ENCODE measurements at places on chromosomes 3 and 15. TPM values are rescaled to one million over a fixed set of nuclear protein-coding genes. Genes with fewer than 3 reads are reported as not detected.

The GOLGA6D gene
- 0.55 TPM for total RNA-seq

GRCh38 chr3:197349368-197349767 is 51.0 kb upstream of the DLG1 start:
- DNase-seq = no peak

- DNase-seq = no peak
Observed at GRCh38 chr3:178850450-178851190, 221.0 kb downstream of the ZMAT3 start.

DNA sequence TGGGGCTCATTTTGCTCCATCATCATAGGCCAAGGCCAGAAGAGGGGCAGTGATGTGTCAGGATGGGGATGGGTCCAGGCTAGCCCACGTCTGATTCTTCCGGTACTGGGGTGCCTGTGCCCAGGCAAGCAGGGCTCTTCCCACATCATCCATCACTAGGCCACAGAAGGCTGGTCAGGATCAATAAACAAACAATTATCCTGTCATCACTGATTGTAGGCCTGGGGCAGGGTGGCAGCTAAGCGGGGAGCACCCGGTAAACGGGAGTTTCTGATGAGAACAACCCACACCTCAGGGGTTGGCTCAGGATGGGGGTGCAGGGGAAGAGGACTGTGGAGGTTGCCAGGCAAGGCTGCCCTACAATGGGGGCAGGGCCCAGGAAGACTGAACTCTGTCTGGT is 18.1 kb upstream of the CACNA2D2 start:
- no peak for DNase-seq

DNA sequence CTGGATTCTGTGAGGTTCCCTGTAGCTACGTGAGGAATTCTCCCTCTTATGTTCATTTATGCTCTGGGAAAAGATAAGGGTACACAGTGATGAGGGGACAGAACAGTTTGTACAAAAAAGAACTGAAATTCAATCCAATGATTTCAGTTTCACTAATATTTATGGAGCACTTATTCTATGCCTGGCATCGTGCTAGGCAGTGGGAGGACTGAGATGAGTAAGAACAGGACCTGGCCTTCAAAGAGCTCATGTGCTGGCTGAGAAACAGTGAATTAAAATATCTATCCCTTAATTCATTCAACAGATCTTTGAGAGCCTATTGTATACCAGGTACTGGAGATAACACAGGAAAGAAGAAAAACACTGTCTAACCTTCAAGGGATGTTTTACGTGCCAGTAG is 22.2 kb downstream of the SSR3 start:
- no peak for DNase-seq

GRCh38 chr15:58433597-58434333 is 2.0 kb downstream of the LIPC start:
- DNase-seq = no peak

DNA sequence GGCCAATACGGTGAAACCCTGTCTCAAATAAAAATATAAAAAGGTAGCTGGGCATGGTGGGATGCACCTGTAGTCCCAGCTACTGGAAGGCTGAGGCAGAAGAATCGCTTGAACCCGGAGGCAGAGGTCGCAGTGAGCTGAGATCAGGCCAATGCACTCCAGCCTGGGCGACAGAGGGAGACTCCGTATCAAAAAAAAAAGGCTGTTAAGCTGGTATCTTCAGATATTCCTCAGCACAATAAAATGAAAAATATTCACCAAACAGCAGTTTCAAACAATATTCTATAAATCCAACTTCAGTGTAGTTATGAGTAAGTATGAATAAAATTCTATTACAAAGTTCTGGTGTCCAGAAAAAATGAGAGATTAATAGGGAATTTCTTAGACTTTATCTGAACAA is 14.2 kb downstream of the DENND4A start:
- DNase-seq = no peak

- no peak for DNase-seq
Observed at GRCh38 chr3:121793078-121793477, 41.8 kb downstream of the IQCB1 start.

GRCh38 chr15:60752973-60753720 is 274.2 kb upstream of the ICE2 start:
- no peak for DNase-seq

- no peak for DNase-seq
Observed at GRCh38 chr15:66148187-66148586, 105.4 kb downstream of the MEGF11 start.

DNA sequence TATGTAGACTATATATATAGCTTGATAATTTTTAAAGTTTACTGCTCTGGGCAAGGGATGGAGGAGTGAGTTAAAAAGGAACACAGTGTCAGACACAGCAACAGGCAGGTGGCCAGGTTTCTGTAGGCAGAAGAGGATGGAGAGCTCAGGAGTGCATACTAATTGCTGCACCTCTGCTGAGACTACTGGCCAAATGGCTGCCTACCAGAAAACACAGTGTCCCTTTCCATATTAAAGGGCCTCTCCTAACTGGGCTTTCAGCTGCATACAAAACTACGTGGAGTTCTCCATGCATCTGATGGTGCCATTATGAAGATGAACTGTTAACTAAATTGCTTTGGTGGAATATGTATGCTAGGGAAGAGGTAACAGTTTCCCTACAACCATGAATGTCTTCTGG is 1.8 kb downstream of the ATP13A4 start:
- DNase-seq = no peak

DNA sequence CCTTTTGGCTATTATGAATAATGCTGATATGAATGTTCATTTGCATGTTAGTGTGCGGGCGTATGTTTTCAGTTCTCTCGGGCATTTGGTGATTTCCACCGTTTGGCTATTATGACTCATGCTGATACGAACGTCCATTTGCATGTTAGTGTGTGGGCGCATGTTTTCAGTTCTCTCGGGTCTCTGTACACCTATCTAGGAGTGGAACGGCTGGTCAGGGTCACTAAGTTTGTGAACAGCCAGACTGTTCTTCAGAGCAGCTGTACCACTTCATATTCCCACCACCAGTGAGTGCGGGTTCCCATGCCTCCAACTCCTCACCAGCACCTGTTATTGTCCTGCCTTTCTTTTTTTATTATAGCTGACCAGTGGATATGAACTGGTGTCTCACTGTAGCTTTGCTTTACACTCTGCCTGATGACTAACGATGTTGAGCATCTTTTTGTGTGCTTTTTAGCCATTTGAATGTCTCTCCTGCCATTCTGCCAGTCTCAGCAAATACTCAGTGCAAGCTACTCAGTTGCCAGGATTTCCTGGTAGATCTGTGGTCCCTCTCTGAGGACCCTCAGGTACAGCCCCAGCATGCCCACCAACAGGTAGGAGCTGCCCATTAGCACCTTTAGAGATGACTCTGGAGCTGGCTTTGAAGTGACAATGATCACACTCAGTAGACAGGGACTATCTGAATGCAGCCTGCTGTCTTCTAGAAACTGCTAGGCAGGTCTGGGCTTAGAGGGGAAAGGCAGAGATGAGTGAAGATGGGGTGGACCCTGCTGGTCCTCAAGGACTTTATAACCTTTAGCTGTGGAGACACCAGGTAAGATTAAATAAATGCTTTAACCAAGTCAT is 141.1 kb downstream of the XXYLT1 start:
- peak; percentile 62 for DNase-seq

Measured in activated T-cell treated with anti-CD3 and anti-CD28 coated beads, Interleukin-2, amount 50 U/mL, for 72 hours (primary cell).